Breast epithelium (tissue), 4 donors: ENCODE measurements at places on chromosomes 5 and 9.

DNA sequence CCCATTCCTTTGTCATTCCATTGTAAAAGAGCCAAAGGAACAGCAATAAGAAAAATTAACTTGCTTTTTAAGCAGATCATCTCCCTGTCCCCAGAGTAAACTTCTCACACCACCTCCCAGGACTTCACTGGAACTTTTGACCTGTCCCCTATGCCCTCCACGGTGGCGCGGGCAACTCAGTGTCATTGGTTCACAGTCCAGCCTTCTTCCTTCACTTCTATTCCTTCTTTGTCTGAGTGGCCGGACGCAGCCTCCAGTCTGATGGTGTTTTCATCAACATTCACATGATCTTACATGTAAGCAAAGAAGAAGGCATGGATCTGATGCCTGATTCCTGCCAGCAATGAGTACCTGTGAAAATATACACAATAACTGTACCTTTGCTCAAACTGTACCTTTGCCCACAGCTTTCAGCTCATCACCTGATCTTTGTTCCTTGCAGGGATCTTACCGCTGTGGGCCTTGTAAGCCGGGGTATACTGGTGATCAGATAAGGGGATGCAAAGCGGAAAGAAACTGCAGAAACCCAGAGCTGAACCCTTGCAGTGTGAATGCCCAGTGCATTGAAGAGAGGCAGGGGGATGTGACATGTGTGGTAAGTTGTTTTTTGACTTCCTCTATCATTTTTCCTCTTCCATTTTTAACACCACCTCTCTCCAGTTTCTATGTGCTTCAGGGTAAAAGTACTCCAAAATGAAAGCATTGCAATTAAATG, 32.5 kb downstream of the THBS4 start:
- no peak for DNase-seq

DNA sequence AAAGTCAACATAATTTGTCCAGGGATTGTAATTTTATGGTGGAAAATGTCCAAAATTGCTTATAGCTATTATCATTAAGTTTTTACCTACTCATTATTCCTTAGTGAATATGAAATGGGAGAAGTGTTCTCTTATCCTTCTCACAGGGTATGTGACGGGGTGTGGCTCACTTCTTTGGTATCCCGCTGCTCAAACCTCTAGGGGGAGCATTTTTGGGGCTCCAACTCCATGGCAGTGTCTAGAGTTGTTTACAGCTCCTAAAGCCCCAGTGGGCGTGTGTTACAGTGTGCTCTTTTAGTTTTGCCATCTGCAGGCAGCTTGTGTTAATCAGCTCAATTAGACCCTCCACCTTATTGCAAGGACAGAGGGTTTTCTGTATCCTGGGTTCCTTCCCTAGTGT, 89.4 kb downstream of the CDKN2A start:
- DNase-seq = no peak

- DNase-seq = no peak
Measured at GRCh38 chr9:116476935-116477381, 210.1 kb upstream of the TRIM32 start.

DNA sequence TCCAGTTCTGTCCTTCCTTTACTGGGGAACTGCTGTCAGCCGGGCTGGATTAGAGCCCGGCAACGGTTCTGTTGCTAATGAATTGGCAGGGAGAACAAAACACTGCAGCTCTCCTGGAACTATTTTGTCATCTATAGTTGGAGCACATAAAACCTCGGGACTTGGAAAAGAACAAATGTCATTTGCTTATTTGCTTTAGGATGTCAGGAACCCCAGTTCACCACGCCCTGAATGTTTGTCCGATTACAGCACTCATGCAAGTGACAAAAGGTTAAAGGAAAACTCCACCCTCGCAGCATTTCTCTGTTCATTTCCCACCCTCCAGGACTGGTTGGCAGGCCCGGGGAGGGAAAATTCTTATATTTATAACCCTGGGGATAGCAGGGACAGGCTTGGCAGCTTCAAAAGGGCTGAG, 66.4 kb upstream of the PLPP1 start:
- DNase-seq = peak; percentile 89

DNA sequence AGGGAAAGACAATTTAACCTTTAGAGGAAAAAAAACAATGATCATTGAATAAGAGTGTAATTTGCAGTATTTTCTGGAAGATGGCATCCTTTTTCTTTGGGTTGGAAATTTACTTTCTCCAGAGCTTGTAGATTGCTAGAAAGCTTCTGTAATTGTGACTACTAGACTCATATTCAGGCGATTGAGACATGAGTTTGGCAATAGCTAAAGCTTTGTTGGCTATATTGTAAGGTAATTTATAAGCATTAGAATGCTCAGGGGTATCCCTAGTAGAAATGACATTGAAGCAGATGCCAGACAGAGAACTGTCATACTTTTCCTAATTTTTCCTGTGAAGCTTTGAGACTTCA, 115.3 kb downstream of the UNC13B start:
- DNase-seq = no peak

- peak; percentile 27 for DNase-seq
Measured at GRCh38 chr5:36606428-36607113, at the start of gene SLC1A3. Gene SLC1A3 (plus strand): TSS chr5:36606606. CDS start chr5:36608424, 1,818 bp downstream.

DNA sequence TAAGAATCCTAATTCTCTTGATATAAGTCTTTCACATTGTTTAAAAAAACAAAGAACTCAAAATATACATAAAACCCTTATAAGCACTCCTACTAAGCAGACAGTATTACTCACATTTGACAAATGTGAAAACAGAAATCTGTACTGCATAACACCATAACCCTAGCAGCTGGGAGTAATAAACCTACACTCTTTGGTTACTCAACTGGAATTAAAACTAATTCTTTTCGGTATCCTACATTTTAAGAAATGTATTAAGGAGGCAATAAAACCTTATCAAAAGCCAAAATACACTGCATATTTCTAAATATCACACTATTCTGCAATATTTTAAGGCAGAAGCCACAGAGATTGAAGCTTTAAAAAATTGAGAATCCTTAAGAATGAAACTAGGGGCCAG, 6.8 kb downstream of the AUH start:
- no peak for DNase-seq

- DNase-seq = no peak
Measured at GRCh38 chr9:118961857-118962256, 407.4 kb downstream of the BRINP1 start.

GRCh38 chr5:176438959-176439757, 9.0 kb upstream of the FAF2 start:
- no peak for DNase-seq

- no peak for DNase-seq
Measured at GRCh38 chr5:18653216-18653752, 1019.0 kb downstream of the TAF11L14 start.

GRCh38 chr5:76283670-76284069, 119.4 kb upstream of the IQGAP2 start:
- no peak for DNase-seq

GRCh38 chr9:35258660-35259474, 97.1 kb downstream of the UNC13B start:
- peak; percentile 73 for DNase-seq

GRCh38 chr9:126462617-126463016, 136.0 kb downstream of the MVB12B start:
- DNase-seq = peak; percentile 2

DNA sequence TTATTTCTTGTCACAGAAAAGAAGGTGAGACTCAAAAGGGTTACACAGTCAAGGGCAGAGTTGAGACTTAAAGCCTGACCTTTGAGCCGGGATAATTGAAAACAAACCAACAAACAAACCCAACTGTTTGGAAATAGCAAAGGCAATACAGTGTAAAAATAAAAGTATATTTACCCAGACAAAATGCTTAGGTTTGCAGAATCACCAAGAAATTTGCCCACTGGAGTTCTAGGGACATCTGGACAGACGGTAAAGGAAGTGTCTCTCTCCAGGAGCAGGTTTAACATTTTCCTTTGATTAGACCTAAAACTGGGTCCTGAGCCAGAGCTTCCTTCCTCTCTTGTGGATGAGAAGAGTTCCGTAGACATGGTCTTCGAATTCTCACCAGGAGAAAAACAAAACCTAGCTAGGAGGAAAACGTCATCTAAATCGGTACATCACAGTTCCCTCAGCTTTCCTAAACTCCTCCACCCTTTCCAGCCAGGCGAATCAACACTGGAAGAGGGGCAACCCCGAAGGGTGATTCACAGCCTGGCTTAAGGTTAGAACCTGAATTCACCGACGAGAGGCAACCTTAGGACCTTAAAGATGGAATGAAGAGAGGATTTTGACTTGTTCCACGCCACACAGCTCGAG, 673 bp downstream of the CDC25C start:
- DNase-seq = no peak

DNA sequence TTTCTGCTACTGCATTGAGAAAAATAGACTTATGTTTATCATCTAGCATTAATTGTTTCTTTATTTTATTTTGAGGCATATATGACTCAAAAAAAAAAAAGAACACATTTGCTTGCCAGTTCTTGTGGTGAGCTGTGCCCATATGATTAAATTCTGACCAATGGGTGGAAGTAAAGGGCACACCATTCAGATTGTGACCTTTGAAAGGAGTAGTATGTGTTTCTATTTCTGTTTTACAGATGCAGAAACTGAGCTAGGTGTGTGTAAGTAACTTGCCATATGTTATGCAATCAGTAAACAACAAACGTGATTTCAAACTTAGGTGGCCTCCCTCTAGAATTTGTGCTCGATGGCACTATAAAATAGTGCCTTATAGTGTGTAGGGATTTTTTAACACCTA, 368.1 kb upstream of the EDIL3 start:
- DNase-seq = no peak

GRCh38 chr9:81632599-81632998, 56.7 kb downstream of the TLE1 start:
- no peak for DNase-seq

GRCh38 chr5:72661405-72661804, 154.2 kb upstream of the ZNF366 start:
- no peak for DNase-seq

DNA sequence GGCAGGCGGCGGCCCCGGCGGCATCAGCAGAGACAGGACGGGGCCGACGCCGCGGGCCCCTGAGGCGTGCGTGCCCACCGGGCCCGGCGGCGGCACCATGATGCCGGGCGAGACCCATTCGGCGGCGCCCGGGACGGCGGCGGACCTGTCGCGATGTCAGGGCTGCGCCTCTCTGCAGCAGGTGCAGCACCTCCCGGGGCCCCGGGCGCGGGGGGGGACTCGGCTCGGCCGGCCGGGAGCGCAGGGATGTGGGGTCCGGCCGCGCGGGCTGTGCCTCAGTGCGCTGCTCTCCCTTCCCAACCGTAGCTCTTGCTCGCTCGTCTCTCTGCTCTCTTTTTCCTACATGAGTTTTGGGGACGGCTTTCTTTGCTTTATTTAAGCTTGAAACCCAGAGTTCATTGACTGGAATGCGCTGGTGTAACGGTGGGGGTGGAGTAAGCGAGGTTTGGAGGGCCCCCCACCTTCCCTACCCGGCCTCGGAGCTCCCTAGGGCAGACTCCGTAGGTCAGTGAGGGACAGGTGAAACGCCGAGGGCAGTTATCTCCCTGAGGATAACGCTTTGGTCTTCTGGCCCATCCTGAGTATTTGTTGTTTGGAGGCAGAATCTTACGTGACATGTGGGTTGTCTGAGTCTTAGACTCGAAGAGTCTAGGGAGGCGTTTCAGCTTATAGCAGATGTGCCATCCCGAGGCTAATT, 490 bp downstream of the ICE1 start:
- DNase-seq = no peak
